ENCODE measurements at places on chromosomes 6 and 20.

GRCh38 chr6:151067684-151068596 lies 171.8 kb upstream of the AKAP12 start:
- no peak for DNase-seq

- DNase-seq, result no peak
Measured at GRCh38 chr6:12356983-12357972, 67.1 kb downstream of the EDN1 start.

- no peak for DNase-seq
Measured at GRCh38 chr20:36092398-36093024, 62.0 kb upstream of the EPB41L1 start.

DNA sequence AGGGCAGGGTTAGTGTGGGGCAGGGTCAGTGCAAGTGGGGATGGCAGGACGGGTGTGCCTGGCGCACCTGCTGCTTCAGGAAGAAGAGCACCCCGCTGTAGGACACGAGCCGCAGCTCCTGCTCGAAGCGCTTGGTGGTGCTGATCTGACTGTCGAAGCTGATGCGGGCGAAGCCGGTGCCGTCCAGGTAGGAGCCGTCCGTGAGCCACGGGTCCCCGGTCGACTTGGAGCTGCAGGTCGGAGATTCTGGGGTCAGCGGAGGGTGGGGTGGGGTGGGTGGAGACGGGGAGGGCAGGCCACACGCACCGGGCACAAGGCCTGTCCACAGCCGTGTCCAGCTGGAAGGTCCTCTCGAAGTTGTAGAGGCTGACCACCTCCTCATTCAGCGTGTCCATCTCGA lies 10.2 kb downstream of the ADRM1 start:
- no peak for DNase-seq

- no peak for DNase-seq
Measured at GRCh38 chr20:20812136-20812535, 99.7 kb upstream of the RALGAPA2 start.

DNA sequence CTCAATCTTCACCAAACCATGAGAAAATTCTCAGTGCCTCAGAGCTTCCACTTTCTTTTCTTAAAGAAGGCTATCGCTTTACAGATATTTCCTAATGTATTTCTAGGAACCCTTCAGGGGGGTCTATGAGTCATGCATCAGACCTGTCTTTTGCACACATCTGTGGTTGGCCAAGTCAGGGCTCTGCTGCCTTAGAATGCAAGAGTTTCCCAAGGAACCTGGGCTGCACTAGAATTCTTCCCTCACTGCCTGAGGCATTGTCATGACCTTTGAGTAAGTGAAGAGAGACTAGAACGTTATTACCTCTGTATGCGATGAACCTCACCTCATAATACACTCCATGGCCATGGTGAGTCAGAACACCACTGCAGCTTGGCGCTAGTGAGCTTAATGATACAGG lies 365.0 kb upstream of the ID4 start:
- no peak for DNase-seq

- DNase-seq, result no peak
Measured at GRCh38 chr6:26272171-26272637, 92.8 kb upstream of the BTN3A2 start.
